Mesendoderm (in vitro differentiated cells): ENCODE measurements at places on chromosomes 1 and 21.

DNA sequence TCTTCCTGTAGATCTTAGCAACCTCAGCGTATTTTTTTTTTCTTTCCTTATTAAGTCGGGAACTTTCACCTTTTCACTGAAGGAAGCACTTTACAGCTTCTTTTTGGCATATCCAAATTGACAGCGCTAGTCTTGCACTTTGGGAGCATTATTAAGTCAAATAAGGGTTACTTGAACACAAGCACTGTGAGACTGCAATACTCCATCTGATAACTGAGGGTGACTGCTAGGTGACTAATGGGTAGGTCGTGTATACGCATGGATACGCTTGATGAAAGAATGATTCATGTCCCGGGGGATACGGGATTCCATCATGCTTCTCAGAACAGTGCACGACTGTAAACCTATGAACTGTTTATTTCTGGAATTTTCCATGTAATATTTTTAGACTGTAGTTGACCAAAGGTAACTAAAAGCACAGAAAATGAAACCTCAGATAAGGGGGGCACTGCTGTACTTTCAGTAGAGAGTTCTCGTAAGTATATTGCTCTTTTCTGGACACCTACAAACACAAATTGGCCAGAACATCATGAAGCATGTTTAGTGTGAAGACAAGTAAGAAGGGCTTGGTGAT, 364.7 kb downstream of the SMYD3 start:
- DNase-seq: no peak

- no peak for DNase-seq
Measured at GRCh38 chr1:20578721-20579395, 10.0 kb upstream of the CDA start.

- DNase-seq: peak; percentile 66
Measured at GRCh38 chr1:21901473-21901847, 35.6 kb downstream of the HSPG2 start.

DNA sequence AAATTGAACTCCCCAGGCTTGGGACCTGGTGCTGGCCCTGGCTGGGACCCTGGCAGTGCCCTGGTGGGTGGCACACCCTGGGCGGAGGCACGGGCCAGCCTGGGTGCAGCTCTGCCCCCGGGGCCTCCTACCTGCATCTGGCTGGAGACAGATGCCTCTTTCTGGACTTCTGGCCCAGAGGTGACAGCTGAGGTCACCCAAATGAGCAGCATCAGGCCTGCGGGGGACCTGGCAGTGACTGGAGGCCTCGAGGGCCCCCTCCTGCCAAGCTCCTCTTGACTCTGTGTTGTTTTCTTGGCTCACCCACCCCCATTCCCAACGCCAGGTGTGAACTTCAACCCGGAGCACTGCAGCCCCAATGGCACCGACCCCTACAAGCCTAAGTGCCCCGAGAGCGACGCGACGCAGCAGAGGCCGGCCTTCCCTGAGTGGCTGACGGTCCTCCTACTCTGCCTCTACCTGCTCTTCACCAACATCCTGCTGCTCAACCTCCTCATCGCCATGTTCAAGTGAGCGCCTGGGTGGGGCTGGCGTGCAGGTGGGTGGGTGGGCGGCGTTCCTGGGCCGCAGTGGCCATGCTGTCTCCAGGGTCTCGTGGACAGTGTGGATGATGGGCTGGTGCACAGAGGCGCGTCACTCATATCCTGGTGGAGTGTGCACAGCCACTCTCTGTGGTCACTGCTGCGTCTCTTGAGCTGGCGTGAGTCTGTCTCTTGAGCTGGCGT, 41.6 kb upstream of the LRRC3 start:
- no peak for DNase-seq

DNA sequence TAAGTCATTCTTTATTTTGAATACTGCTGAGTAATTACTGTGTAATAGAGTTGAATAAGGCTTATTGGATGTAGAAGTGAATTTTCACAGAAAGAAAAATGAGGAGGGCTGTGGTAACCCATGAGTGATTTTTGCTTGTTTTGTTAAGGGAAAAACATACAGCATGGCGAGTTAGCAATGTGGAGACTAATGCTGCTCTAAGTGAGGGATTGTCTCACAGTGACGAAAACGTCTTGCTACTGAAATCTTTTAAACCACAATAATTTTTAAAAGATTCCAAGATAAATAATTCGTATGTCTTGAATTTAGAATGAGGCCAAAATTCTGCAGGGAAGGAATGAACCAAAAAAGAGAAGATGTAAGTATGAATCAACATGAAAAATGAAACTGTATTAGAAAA, 16.2 kb upstream of the PLA2G4A start:
- DNase-seq: no peak

GRCh38 chr1:162552684-162553252, 8.8 kb upstream of the UAP1 start:
- DNase-seq: no peak
